ENCODE measurements at places on chromosomes 6 and 20.

DNA sequence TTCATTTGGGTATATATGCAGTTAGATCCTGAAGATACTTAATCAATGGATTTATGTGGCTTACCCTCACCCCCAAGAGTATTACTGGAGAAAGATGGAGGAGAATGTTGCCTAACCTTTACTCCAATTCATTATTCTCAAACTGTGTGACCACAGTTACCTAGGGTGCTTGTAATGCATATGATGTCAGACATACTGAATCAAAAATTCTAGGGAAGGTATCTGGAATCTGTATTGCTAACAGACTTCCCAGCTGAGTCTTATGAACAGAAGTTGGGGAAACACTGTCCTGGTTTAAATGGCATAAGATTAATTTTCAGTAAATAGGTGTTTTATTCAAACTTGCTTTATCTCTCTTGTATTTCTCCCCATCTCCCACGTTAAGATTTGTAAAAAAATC is 83.9 kb downstream of the PKIB start:
- DNase-seq: no peak

GRCh38 chr6:111989743-111990142 is 64.2 kb upstream of the CCN6 start:
- DNase-seq: no peak

DNA sequence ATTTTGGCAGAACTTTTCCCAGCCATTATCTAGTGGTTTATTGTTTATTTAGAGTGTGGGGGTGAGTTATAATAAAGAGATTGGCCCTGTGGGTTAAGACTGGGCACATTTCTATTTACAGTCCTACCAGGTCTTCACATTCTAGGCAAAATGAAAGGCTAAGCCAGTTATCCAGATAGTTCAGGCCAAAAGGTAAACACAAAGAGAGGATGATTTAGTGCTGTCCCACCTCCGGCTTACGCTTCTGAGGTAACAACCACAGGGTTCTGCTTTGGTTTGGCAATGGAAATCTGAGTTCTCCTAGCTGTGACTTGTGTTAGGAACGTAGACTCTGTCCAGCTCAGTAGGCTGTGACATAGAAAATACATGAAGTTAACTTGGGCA is 50.3 kb upstream of the PTPRK start:
- DNase-seq: no peak

DNA sequence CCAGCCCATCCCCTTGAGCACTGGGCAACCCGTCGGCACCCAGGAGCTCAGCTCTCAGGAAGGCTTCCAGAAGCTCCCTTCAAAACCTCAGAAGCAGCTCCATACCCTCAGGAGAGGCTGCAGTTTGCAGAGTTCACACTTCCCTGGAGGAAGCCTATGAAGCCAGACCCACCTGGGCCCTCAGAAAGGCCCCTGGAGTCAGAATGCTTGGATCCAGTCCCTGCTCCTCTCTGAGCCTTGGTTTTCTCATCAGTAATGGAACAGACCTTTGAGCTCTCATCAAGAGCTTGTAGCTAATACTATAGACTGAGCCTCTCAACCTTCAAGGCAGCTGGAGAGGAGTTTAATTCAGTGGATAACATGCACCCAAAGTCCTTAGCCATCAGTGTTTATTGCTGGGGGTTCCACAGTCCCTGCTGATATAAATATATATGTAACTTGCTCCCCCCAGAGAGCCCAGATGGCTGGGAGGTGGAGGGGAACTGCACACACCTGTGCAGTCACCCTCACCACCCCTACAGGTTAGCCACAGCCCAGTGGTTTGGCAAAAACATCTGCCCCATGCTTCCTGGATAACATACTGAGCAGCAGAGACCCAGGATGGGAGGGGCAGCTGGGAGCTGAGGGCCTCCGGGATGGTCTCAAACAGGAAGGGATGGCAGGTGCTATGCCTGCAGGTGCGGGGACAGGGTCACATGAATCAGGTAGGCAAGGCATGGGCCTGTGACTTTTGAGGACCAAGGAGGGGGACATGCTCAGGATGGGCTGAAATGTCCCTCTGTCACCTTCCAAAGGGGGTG is 120.1 kb downstream of the SNX5 start:
- DNase-seq: no peak

DNA sequence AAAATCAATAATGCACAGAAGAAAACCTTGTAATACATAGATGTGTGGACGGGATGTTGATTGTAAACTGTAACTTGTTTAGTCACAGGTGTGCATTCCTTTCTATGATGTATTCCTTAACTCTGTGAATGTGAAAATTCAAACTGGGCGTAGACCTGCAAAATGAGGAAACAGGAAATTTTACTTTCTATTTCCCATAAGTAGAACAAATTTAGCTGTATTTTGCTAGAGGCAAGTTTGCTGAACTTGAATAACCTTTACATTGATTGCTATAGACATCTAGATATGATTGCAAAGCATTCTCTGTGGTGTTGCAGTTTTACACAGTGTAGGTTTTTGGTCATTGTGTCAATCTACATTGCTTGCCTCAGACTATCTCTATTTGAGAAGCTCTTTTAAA is 368.4 kb upstream of the MAN1A1 start:
- DNase-seq: no peak

GRCh38 chr6:62980093-62980492 is 231.2 kb upstream of the FKBP1C start:
- no peak for DNase-seq

- DNase-seq: no peak
These were observed 8.4 kb downstream of the DUSP22 start for GRCh38 chr6:300494-301198.

DNA sequence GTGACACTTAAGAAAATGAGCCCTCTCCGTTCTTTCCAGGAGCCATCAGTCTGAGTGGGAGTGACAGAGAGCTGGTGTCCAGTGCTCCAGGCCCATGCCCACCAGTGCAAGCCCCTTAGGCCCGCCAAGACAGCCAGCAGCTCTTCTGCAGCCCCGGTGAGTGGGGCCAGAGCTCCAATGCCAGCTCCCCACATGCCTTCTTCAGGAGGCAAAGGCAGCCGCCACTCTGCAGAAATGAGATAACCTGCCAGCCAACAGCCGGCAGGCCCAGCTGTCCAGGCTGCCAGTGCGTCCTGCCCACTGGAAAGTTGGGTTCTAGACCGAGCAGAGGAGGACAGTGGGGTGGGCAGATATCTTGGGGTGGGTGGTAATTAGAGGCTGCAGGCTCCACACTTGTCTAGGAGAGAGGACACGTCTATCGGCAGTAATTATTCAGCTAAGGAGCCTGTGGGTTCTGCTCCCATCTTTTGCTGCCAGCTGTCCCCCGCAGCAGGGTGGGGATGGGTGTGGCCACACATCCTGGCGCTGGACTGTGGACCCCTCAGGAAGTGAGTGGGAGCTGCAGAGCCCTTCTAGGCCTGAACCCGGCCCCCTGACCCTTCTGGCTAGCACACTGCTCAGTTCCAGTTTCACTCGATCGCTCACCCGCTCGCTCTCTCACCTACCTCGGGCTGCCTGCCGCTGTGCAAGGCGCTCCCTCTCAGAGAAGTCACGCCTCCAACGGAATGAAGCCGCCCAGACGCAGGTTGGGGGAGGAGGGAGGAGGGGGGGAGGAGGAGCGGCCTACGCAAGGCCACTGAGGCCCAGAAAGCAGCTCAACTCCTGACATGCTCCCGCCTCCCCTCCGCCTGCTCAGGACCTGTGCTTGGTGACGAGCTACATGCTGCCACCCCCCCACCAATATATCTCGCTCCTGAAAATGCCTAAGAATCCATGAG is 3.6 kb downstream of the GRM4 start:
- DNase-seq: peak; percentile 62

DNA sequence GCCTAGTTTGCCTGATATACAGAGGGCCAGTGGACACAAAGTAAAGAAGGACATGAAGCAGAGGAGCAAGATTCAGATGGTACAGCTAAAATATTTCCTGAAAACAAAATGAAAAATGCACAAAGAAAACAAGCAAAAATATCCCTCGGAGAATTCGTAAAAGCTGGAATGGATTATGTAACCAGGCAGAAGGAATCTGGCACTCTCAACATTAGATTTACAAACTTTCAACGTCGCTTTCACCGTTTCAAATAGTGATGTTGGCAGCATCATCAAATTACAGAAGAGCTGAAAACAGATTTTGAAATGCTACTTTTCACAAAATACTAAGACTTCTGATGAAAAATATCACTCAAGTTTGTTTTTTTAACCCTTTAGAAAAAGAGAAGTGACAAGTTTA is 11.7 kb downstream of the SMLR1 start:
- no peak for DNase-seq

- DNase-seq: no peak
These were observed 106.0 kb upstream of the NFATC2 start for GRCh38 chr20:51648571-51648947.
